ENCODE measurements at places on chromosomes 4 and X.

DNA sequence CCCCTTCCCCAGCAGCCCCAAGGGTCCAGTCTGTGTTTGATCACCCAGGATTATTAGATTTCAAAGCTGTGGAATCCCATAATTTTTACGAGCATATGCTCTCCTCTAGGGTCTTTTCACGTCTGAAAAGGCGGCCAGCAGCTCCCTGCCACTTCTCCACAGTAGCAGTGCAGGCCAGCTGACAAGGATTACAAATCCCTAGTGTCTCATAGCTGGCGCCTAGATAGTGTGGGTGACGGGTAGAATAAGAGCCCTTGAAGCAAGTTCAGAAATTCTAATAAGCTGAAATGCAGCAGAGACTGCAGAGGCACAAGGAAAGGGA lies 79.4 kb downstream of the RLIM start:
- peak; percentile 52 for DNase-seq

GRCh38 chr4:182585321-182585720 lies 331.9 kb downstream of the DCTD start:
- no peak for DNase-seq

DNA sequence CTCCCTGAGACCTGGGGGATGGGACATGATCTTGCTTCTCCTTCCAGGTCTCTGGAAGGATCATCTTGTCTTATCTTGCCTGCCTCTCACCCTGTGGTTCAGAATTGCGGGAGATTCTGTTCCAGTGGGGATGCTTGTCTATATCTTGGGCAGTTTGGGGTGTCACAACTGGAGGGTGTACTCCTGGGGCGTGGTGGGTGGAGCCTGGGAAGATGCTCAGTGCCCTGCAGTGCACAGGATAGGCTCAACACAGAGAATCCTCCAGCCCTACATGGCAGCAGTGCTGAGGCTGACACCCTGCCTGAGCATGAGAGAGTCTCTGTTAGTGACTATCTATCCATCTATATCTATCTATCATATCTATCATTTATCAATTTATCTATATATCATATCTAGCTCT lies 7.7 kb downstream of the P2RY8 start:
- DNase-seq: no peak

- DNase-seq: no peak
Measured at GRCh38 chr4:123662827-123663226, 266.2 kb downstream of the SPRY1 start.

- no peak for DNase-seq
Measured at GRCh38 chr4:98778206-98778605, 119.8 kb upstream of the TSPAN5 start.

DNA sequence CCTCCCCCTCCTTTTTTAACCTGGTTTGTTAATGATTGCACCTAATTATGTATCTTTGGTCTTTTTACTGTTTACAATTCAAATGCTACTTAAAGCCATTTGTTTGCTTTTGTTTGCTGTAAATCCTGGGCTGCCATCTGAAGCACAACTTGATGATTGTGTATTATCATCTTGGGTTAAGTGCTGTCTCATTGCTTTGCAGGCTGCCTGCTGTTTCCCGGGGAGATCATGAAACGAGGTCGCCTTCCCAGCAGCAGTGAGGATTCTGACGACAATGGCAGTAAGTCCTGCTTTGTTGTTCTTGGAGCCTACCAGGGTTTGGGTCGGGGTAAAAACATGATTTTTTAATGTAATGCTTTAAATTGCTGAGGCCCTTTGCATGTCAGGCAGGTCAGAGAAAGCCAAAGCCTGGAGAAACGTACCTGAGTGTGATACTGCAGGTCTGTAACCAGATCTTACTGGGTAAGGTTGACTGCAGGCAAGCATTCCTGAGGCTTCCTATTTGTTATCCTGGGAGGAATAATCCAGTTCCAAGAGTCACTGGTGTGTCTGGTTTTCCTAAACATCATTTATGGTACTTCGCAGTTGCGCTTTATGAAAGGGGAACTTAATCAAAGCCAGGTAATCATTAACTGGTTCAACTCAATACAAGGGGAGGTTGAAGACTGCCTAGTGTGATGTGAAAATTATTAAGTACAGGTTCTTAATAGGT lies 22.2 kb downstream of the JADE1 start:
- DNase-seq: no peak

DNA sequence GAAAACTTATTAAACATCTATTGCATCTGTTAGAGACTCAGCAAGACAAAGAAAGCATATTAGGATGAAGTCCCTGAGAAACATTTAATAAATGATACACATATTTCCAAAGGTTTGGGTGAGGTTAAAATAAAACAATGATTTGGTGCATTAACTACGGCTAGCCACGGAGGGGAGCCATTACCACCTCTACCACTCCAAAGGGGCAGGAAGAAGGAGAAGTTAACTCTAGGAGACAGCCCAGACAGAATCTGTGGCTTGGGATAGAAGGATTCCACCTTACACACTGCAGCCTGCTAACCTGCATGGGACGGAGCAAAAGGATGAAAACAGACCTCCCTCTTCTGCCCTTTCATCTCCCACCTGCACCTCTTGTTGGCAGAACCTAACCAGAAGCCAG lies 189.1 kb upstream of the C1QTNF7 start:
- DNase-seq: peak; percentile 63

DNA sequence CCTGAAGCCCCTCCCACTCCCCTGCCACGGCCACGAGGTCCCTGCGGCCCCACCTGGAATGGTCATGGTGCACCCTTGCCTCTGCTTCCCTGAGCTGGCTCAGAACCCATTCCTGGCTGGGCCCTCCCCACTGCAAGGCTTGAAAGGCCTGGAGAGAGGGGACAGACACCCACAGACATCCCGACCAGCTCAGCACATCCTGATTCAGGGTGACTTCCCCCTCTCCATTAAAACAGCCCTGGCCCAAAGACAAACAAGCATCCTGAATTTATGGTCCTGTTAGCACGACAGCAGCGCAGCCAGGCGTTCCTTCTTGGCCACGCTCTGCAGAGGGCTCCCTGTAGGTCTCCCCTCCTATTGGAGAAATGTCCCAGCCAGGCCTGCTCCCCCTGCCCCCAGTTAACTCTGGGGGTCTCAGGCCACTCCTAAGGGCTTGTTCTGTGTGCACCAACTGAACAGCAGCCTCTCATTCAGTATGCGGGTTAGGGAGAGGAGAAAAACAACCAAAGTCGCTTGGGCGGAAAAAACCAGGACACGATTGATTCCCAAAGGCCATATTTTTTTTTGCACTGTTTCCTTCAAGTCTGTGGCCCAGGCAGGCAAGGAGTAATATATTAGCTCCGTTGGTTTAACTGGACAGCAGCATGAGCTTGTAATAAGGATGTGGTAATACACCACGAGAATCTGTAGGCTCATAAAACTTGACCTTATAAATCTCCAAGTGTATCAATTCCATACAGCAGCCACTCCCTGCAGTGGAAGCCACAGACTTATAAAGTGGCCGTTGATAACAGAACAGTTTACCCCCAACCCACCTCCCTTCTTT lies 106.7 kb upstream of the MSX1 start:
- no peak for DNase-seq

GRCh38 chr4:26083987-26084386 lies 170.0 kb downstream of the SMIM20 start:
- peak; percentile 67 for DNase-seq

GRCh38 chrX:118724775-118725174 lies 2.6 kb upstream of the IL13RA1 start:
- DNase-seq: no peak

DNA sequence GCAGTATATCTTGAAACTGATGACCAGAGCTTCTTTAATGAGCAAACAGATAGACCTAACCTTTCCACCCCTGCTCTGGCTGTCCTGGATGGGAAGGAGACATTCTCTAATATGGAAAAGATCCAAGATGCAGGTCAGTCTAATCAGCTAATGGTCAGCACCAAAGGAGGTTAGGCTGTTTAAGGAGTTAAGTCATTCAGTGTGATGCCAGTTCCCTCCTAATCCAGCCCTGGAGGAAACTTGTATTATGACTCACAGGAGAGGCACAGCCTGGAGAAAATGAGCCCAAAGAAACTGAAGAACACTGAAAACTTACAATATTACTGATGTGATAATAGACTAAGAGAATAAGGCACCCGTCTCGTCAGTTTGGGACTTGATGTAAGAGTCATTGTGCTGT lies 323.0 kb downstream of the HNRNPD start:
- no peak for DNase-seq

- DNase-seq: no peak
Measured at GRCh38 chr4:95409127-95409526, 139.6 kb downstream of the UNC5C start.

GRCh38 chrX:56994375-56995270 lies 718 bp downstream of the SPIN3 start:
- no peak for DNase-seq

- peak; percentile 81 for DNase-seq
Measured at GRCh38 chr4:139144161-139144859, 32.7 kb downstream of the ELF2 start.

- no peak for DNase-seq
Measured at GRCh38 chr4:108360754-108361445, 192.2 kb upstream of the LEF1 start.

GRCh38 chrX:21193196-21193595 lies 181.0 kb upstream of the CNKSR2 start:
- no peak for DNase-seq

GRCh38 chrX:143787341-143787740 lies 66.8 kb upstream of the SPANXN2 start:
- DNase-seq: no peak

DNA sequence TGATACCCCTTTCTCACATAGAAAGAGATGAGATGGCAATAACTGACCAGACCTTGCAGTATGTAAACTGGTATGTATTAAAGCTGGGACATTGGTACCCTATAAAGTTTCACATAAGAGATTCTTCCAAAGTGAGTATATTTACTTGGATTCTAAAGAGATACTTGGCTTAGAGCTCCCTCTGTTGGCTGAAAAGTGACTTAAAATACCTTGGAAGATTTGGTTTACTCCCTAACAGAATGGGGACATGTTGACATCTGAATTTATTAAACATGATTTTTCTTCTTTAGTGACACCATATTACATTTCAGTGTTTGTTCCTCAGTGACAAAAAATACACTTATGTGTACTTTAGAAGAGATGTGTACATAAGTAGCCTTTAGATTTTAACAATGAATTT lies 47.9 kb upstream of the RGN start:
- DNase-seq: peak; percentile 59

GRCh38 chrX:23373129-23373804 lies 38.6 kb downstream of the PTCHD1 start:
- no peak for DNase-seq

- no peak for DNase-seq
Measured at GRCh38 chr4:47418147-47418546, 45.4 kb downstream of the COMMD8 start.

DNA sequence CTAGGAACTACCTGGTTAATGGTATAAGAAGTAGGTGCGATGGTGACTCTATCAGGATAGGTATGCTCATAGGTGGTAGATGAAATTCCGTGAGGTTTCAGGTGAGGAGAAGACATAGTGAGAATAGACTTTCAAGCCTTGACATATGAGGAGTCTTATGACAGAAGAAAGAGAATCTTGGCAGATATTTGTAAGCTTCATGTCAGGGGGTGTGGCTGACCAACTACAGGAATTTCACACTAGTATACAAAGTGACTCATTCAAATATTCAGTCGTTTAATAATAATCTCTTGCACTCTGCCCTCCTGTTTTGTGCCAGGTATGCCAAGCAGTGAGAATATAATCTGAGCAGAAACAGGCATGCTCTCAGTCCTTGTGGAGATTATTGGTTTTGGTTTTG lies 22.8 kb downstream of the PACRGL start:
- no peak for DNase-seq

DNA sequence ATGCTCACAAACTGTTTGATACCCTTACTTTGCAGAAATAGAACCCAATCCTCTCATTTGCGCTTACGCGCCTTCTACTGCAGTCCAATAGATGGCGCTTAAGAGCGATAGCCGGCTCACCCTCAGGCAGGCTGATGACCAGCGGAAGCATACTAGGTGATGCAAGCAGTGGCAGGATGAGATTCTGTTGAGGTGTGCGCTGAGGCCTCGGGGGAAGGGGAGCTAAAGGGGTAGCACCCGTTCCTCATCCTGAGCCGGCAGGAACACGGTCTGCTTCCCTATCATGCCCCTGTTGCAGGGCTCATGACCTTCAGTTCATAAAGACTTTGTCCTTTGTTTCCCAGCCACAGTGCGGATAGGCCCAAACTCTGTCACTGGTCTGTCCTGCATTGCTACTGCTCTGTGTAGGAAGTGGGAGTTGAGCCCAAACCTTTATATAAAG lies 628.9 kb downstream of the TLL1 start:
- DNase-seq: no peak

DNA sequence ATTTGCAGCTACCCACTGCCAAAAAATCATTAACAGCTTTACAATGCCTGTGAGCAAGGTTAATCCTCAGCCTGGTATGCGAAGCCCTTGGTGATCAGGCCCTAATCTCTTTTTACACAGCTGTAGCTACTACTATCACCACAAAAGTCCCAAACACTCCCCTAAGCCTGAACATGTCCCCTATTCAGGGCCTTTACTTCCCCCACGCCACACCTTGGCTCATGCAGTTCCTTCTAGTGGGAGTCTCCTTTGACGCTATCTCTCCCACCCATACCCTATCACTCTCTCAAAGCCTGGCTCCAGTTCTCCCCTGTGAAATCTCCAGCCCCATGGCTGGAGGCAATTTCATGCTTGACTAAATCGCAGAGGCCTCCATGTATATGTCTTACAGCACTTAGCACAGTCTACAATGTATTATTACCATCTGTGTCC lies 90.6 kb upstream of the CBR4 start:
- DNase-seq: no peak

GRCh38 chr4:48667148-48667547 lies 112.9 kb downstream of the FRYL start:
- no peak for DNase-seq

- no peak for DNase-seq
Measured at GRCh38 chr4:7041801-7042502, 1.2 kb upstream of the TADA2B start.

DNA sequence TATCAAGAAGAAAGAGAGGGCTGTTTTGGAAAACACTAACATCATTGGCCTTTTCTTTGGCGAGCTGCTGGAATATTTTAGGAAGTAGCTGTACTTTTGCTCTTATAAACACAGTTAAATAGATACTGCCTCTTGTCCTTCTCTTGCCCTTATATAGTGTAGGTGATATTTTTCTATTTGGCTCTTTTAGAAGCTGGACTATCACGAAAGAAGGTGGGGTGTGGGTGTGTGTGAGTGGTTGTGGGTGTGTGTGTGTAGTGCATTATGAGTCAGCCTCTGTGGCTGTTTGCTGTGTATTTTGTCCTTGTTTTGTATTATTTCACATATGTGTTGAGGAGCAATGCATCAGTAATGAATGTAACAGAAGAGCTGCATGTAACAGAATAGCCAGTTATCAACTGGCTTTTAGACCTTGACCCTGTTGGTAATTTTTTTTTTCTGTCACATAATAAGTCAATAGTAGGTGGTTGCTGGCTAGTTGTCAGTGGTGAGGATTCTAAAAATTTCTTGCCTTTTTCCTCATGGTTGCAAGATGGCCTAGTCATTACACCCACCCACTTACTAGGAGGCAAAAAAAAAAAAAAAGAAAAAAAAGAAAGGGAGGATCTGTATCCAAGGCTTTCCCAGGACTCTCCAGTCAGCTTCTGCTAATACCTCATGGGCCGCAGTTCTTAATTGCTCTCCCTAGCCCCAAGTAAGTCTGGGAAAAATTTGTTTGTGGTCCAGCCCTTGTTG lies 23.8 kb downstream of the ARHGAP10 start:
- DNase-seq: peak; percentile 30
